ENCODE measurements at places on chromosomes 4 and X. TPM values are rescaled to one million over a fixed set of nuclear protein-coding genes. Genes with fewer than 3 reads are reported as not detected.

FAM193A gene
- total RNA-seq = 45.6 TPM

PDZD4 gene
- 44.0 TPM for total RNA-seq

SLC34A2 gene
- total RNA-seq = 25.5 TPM

TREX2 gene
- 0.27 TPM for total RNA-seq

TMSB15C gene
- 12.6 TPM for total RNA-seq

KLB gene
- total RNA-seq = 0.11 TPM

BRS3 gene
- not detected for total RNA-seq

ZNF674 gene
- 11.4 TPM for total RNA-seq

GLRB gene
- total RNA-seq = 15.2 TPM

DCAF8L2 gene
- not detected for total RNA-seq

COL4A5 gene
- 92.6 TPM for total RNA-seq

ITM2A gene
- total RNA-seq = 104 TPM

SSX2 gene
- not detected for total RNA-seq

AKAP4 gene
- not detected for total RNA-seq

MAGEE2 gene
- total RNA-seq = 1.5 TPM

DDIT4L gene
- 8.5 TPM for total RNA-seq

NUDT10 gene
- 13.7 TPM for total RNA-seq

SPANXC gene
- total RNA-seq = not detected

ITGB1BP2 gene
- 7.5 TPM for total RNA-seq

PPM1K gene
- 54.4 TPM for total RNA-seq

DMRTC1 gene
- total RNA-seq = 1.2 TPM

DGAT2L6 gene
- not detected for total RNA-seq

ATP2B3 gene
- total RNA-seq = 3.7 TPM

FGF5 gene
- total RNA-seq = 0.16 TPM

PHKA1 gene
- total RNA-seq = 8.4 TPM

ZGRF1 gene
- total RNA-seq = 37.1 TPM

CFAP47 gene
- total RNA-seq = 8.7 TPM

ZXDA gene
- total RNA-seq = 15.6 TPM

ARHGAP4 gene
- 37.3 TPM for total RNA-seq

KCNIP4 gene
- total RNA-seq = 16.3 TPM

GRIA3 gene
- 21.6 TPM for total RNA-seq

ERVMER34-1 gene
- total RNA-seq = 0.60 TPM

ADH1A gene
- total RNA-seq = not detected

NEIL3 gene
- 6.4 TPM for total RNA-seq

SYTL4 gene
- total RNA-seq = 32.8 TPM

MAGEA2B gene
- total RNA-seq = not detected

RAPGEF2 gene
- 128 TPM for total RNA-seq

NR0B1 gene
- not detected for total RNA-seq

ADH7 gene
- total RNA-seq = 1.1 TPM

LRCH2 gene
- 23.3 TPM for total RNA-seq

GC gene
- total RNA-seq = not detected

LDOC1 gene
- 11.7 TPM for total RNA-seq

TMSB15A gene
- total RNA-seq = 24.7 TPM

TACC3 gene
- total RNA-seq = 17.2 TPM

TMPRSS11B gene
- 0.44 TPM for total RNA-seq
